Stimulated activated CD4-positive, alpha-beta T cell treated with anti-CD3 and anti-CD28 coated beads, TNF-alpha, amount 100 ng/mL, for 48 hours (primary cell): ENCODE measurements at places on chromosomes 4 and X.

- DNase-seq = no peak
These were observed 15.6 kb upstream of the ATP8A1 start for GRCh38 chr4:42672359-42673081.

DNA sequence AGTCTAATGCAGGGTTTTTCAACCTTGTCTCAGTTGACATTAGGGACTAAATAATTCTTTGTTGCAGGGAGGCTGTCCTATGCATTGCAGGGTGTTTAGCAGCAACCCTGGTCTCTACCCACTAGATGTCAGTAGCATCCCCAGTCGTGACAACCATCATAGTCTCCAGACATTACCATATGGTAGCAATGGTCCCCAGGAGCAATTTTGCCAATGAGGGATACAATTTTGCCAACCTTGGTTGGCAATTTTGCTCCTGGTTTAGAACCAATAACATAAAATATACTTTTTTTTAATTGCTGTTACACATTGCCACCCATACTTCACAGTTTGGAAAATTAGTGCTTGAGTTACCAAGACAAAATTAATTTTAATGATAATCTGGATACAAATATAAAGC is 6.0 kb downstream of the EREG start:
- DNase-seq = no peak

DNA sequence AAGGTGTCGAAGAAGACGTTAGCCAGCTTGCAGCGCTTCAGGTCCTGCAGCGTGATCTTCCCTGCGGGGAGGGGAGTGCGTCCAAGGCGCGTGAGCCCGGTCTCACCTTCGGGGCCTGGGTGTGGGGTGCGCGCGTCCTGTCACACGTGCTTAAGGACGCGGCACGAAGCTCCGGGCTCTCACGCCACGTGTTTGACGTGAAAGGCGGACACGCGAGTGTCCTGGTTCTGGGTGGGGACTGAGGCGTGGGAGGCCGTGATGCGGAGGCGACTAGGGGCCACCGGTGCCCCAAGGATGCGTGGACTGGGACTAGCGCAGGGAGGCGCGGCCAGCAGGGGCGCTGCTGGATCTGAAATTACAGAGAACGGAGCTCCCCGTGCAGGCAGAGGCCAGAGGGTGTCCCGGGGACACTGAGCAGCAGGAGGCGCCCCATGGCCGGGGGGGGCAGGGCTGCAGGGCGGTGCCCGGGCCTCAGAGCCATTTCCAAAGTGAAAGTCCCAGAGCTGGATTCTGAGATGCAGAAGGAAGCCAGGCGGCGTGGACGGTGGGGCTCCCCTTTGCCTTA is 20.3 kb upstream of the GTPBP6 start:
- no peak for DNase-seq

- no peak for DNase-seq
These were observed 743.5 kb downstream of the ARAP2 start for GRCh38 chr4:35500812-35501211.

DNA sequence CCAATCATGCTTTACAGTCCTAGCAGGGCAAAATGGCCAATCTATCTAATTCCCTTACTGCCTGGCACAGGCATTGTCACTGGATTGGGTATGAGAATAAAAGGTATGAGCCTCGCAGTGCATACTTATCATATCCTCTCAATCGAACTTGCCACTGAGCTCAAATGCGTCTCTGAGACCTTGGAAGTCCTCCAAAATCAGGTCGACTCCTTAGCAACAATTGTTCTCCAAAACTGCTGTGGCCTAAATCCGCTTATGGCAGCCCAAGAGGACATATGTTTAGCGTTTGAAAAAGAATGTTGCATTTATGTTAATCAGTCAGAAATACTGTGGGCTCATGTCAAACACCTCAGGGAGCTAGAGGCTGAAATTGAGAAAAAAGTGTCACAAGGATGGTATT is 69.7 kb downstream of the SPIN4 start:
- DNase-seq = no peak

DNA sequence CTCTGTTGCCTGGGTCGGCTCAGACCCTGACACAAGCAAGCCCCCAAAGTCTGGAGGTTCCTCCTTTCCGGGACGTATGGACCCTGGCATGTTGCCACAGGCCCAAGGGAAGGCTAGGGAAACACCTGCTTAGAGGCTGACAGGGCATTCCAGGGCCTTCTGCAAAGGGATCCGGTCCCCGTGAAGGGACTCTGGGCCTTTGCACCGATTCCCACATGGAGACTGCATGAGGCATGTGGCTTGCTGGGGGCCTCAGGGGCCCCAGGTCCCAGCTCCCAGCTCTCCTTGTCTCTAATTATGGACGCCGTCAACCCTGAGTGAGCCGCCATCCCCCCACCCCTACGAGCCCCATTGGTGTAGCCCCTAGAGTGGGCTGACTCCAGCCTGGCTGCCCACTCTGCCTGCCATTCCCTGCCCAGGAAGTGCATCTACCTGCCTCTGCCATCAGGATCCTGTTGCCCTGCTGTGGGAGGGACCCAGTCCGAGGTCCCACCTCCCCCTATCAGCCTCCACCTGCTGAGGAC is 4.2 kb upstream of the RGS12 start:
- no peak for DNase-seq

DNA sequence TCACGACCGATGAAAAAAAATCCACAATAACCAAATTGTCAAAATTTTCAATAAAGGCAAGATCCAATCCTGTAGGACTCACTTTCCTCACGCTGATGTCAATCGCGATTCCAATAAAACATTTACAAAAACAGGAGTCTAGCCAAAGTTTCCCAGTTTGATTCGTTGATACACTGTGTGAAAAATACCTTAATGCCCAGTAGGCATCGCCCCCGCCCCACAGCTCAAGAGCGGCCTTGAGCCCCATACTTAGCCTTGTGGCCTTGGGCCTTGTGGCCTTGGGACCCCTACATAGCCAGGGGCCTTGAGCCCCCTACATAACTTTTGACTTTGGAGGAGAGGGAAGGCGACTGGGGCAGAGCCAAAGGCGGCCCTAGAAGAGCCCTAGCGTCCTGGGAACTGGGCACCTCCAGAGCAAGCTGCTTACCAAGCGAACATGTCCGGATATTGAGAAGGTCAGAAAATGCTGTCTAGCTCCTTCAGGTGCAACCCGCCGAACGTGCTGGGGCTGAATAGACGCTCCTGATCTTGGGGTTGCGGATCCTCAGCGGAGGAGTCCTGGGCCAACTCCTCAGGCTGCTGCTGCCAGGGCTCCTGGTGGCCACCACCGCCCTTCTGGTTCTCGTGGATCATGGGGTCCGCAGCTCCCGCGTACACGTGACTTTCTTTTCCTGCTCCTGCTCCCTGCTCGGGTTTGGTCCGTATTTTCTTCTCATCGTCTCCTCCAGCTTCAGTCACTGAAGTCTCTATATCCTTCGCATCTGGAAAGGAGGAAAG is 62.9 kb downstream of the RHOXF2B start:
- no peak for DNase-seq

DNA sequence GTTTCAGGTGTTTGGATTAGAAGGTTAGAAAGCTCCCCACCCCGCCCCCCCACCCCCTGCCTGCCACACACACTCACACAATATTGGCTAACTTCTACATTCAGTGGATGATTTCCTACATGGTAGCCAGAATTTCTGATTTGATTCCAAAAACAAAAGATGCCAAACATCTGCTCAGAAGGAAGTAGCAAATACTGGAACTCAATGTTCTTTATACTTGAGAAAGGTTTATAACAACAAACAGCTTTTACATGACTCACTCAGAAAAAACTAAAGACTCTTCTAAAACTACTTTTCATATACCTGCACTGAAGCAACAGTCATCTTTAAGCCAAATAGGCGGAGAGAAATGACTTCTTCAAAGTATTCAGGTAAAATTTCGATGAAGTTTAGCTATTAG is 750.5 kb upstream of the POU3F4 start:
- no peak for DNase-seq
